ENCODE measurements at places on chromosomes 13 and 19.

DNA sequence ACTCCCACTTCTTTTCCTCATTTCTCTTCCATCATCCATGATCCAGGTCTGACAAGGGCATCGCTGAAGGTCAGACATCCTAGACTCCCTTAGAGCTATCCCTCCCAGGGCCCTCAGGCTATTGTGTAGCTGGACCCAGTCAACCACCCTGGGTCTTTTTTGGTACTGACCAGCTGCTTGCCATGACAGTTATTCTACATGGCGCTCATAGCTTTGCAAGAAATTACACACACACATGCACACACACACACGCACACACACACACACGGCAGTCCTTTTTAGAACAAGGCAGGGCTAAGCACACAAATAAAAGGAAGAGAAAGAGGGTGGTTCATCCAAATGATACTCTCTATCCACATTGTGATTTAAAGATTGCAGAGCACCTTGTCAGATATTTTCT lies 18.3 kb downstream of the SIAH3 start:
- DNase-seq = no peak

DNA sequence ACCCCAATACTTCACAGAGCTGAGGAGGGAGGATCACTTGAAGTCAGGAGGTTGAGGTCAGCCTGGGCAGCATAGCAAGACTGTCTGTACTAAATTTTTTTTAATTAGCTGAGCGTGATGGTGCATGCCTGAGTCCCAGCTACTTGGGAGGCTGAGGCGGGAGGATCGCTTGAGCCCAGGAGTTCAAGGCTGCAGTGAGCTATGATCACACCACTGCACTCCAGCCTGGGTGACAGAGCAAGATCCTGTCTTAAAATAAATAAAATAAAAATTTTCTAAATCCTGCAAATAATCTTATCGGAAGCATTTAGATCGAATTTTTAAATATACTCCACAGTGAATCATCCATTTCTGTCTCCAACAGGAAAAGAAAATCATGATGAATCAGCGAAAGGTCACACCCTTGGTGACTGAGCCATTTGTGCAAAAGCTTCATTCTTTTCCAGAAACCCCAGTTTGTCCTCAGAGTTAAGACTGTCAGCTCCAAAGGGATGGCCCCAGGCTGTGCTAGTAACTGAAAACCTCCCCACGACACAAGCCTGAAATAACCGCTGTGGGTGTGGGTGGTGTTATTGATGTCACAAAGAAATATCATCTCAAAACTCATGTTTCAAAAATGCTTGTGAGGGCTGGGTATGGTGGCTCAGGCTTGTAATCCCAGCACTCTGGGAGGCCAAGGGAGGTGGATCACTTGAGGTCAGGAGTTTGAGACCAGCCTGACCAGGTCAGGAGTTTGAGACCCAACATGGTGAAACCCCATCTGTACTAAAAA lies 167.6 kb downstream of the PTPRS start:
- no peak for DNase-seq

DNA sequence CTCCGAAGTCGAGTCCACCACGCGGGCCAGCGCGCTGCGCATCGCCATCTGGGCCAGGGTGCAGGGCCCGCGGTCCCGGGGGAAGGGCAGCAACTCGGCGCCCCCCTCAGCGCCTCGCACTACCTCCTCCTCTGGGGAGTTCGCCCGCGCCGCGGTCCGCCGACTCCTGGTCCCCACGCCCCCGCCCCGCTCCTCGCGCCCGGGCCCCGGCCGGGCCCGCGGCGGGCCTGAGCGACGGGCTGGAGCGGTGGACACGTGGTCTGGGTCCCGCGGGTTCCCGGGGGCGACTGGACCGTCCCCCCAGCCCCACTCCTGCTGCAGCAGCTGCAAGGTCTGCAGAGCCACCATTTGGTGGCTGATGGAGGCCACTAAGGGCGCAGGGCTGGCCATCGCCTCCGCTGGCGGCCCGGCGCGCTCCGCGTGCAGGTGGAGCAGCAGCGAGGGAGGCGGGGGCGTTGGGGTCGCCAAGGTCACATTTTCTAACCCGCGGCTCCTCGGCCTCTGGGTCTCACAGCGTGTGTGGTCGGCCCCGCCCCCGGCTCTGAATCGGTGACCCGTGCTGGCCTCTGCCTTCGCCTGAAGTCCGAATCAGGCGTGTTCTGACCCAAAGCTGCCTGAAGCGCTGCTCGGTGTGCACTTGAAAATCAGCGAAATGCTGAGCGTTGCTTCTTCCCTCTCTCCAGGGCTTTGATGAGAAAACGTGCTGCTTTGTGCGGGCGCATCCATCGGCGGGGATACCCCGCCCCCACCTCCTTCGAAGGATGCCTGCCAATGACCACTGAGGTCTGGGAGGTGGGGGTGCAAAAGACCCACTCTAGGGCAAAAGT lies at the start of gene DLEU7:
Gene DLEU7 (minus strand): TSS at position 436 of the 827 bp plus-strand sequence. CDS start 46 bp downstream, at position 390.
- no peak for DNase-seq

DNA sequence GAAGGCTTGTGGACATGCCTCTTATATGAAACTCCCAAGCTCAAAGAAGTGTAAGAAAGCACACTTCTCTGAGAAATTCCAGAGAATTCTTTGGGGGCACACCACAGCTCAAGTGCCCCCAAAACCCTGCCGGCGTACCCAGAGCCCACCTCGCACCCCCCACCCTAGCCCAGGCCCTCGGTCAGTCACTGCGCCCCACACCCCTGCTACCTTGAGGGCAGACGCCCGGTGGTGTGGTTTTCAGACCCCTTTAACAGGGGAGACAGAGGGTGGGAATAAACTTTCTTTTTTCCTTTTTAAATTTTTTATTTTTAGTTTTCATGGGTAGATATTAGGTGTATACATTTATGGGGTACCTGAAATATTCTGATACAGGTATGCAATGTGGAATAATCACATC lies 29.5 kb downstream of the PEPD start:
- no peak for DNase-seq

DNA sequence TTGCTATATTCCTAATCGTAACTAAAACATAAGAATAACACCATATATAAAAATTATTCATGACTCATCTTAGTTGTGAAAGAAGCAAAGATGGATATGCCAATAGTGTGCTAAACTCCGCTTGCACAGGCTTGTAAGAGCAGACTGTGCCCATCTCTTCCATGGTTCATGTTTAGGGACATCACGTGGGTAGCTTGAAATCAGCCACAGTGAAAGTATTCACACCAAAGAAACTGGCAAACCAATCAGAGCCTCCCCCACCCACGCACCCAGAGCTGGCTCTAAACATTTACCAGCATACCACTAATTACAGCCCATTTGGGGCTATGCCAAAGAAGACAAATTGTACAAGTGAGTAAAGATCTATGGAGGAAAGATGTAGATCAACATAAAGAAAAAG lies 147.5 kb downstream of the DIAPH3 start:
- DNase-seq = no peak

DNA sequence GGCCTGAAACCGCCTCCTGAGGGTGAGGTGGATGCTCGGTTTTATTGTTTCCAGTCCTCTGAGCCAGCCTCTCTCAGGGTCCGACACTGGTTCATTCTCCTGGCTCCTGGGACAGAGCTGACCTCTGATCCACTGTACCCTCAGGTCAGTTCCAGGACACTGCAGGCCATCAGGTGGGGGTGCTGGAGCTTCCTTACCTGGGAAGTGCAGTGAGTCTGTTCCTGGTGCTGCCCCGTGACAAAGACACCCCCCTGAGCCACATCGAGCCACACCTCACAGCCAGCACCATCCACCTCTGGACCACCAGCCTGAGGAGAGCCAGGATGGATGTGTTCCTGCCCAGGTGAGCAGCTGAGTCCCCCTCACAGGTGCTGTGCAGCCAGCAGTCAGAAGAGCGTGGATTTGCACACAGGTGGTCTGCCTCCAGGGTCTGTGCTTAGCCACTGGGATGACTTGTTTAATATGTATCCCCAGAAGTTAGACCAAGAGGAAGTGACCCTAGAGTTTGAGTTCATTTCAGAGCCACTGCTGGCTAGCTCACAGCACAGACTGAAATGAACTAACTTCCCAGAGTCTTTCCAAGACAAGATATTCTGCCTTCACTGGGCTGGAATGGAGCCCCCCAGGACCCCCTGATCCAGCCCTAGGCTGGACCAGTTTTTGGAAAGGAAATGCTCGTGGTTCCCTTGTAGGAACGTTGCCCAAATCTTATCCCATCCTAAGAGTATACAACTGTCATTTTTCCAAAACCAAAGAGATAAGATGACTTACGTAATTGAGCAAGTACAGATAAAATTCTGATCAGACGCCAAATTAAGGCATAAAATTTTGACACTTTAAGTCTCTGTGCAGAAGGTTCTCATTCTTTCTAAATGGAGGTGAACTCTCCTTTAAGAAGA lies 8.8 kb downstream of the SERPINE3 start:
- no peak for DNase-seq

DNA sequence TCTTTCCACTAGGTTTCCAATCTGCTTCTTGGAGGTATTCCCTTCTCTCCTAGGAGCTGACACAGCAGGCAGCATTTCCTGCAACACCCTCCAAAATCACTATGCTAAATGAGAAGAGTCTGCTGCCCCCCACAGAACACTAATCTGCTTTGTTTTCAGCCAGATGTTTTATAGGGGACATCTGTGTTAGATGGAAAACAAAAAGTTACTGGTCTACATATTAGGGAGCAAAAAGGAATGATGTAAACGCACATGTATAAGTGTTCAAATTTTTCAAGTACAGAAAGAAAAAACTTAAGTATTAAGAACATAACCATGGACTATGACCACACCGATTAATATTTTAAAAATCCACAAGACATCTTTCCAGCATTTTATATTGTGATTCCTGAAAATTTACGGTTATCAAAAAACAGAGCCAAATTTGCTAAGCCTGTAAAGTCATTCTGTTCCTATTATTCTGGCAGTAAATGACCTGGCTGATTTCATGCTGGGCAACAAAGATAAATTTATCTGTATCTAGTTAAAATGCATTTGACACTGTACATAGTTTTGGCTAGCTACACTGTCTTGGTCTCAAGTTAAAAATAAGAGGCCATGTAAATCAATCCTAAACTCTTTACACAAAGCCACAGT lies 63.3 kb downstream of the DCLK1 start:
- no peak for DNase-seq
